MG63 (cell line): ENCODE measurements at places on chromosomes 2 and 18. TPM values are rescaled to one million over a fixed set of nuclear protein-coding genes. Genes with fewer than 3 reads are reported as not detected.
A peak's percentile ranks its signal among the peaks of the same experiment; 100 is the strongest.

DNA sequence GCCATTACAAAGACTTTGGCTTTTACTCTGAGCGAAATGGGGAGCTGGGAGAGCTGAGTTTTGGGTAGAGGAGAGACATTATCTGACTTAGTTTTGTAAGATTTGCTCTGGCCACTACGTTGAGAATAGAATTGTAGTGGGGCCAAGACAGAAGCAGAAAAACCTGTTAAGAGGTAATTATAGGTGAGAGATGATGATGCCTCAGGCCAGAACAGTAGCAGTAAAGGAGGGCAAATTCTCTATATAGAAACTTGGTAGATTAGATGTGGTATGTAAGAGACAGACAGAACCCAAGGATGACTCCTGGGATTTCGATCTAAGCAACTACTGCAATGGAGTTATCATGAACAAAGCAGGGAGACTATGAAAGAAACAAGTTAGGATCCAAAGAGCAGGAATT is 17.4 kb upstream of the CREB1 start:
- no peak for DNase-seq

Gene CYP26B1
- total RNA-seq = 5.4 and 10.6 TPM in 2 replicates

DNA sequence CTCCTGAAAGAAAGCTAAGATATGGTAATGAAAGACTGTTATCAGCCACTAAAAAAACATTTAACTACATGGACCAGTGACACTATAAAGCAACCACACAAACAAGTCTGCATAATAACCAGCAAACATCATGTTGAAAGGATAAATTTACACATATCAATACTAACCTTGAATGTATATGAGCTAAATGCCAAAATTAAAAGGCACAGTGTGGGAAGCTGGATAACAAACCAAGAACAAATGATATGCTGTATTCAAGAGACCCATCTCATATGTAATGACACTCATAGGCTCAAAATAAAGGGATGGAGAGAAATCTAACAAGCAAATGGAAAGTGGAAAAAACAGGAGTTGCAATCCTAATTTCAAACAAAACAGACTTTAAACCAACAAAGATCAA is 213.1 kb upstream of the CDH2 start:
- no peak for DNase-seq

DNA sequence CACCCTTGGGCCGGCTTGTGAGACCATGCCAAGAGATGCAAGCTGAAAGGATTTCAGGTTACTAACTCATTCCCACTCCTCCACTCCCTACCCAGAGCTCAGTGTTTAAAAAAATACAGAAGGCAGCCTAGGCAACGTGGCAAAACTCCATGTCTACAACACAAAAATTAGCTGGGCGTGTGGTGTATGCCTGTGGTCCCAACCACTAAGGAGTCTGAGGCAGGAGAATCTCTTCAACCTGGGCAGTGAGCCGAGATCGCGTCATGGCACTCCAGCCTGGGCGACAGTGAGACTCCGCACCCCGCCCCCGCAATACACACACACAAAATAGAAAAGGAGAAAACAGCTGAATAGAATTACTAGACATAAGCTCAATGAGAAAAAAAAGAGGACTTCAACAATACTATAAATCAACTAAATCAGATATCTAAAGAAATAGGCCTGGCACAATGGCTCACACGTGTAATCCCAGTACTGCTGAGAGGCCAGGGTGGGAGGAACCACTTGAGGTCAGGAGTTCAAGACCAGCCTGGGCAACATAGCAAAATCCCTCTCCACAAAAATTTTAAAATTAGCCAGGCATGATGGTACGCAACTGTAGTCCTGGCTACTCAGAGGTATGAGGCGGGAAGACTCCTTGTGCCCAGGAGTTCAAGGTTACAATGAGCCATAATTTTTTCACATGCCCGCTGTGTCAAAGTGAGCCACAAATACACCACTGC is 10.1 kb downstream of the IWS1 start:
- DNase-seq = peak; percentile 97

GRCh38 chr18:23958036-23958435 is 56.5 kb upstream of the TTC39C start:
- DNase-seq = peak; percentile 79
